ENCODE measurements at places on chromosomes 13 and 19.

DNA sequence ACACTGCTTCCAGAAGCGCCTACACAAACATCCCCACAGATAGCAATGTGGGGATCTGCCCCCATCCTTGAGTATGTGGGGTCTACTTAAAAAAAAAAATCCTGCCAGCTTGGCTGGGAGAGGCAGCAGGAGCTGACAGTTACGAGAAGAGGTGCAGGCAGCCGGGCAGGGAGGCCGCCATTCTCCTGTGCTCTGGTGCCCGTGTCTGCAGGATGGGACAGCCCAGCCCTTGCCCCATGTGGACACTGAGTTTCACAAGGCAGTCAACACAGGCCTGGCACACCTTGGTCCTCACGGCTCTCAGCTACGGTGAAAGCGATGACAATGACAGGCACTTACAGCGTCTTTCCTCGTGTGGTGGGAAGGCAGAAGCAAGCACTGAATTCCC, 24.0 kb downstream of the MPND start:
- no peak for DNase-seq

- DNase-seq = no peak
Observed at GRCh38 chr19:33219261-33219815, 6.3 kb downstream of the SLC7A10 start.

GRCh38 chr19:55212447-55212846, 3.1 kb upstream of the PTPRH start:
- no peak for DNase-seq

GRCh38 chr13:95954266-95954665, 98.9 kb downstream of the UGGT2 start:
- DNase-seq = no peak

GRCh38 chr13:98974053-98974452, 3.8 kb downstream of the DOCK9 start:
- no peak for DNase-seq

GRCh38 chr19:5450482-5451126, 4.6 kb upstream of the ZNRF4 start:
- DNase-seq = no peak

- no peak for DNase-seq
Observed at GRCh38 chr13:113904411-113904810, 40.5 kb upstream of the GAS6 start.

- no peak for DNase-seq
Observed at GRCh38 chr19:29543381-29543780, 17.6 kb downstream of the VSTM2B start.

DNA sequence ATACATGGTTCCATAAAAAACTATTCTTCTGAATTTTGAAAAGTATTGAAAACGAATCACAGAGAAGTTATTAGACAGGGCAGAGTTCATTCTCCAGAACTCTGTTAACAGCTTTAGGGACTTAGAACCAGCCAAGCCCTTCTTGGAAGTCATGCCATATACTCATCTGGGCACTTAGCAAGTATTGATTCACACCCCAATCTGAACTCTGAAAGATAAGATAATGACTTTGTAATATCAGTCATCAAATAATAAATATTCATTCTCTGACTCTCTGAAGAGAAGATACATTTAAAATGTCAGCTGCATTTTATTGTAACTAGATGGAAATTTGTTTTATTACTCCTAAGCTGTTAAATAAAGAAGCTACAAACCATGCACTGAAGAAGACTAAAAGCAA, 43.8 kb upstream of the ITM2B start:
- no peak for DNase-seq

DNA sequence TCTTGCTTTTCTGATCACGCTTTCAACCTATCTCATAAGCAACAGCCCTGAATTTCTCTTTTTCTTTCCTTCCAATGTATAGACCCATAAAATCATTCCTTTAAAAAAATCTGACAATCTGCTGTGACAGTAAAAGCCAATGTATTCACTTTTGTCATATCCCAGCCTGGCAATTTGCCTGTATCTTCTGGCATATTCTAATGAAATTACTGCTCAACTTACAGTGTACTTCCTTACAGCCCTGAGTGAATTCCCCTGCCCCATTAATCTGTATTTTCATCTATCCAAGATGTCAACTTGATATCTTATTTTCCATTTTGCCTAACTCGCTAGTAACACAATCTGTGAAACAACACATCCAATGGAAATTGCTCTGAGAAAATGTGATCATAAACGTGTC, 18.0 kb upstream of the SERP2 start:
- DNase-seq = no peak

GRCh38 chr19:11284515-11284914, 11.4 kb upstream of the TSPAN16 start:
- DNase-seq = no peak

DNA sequence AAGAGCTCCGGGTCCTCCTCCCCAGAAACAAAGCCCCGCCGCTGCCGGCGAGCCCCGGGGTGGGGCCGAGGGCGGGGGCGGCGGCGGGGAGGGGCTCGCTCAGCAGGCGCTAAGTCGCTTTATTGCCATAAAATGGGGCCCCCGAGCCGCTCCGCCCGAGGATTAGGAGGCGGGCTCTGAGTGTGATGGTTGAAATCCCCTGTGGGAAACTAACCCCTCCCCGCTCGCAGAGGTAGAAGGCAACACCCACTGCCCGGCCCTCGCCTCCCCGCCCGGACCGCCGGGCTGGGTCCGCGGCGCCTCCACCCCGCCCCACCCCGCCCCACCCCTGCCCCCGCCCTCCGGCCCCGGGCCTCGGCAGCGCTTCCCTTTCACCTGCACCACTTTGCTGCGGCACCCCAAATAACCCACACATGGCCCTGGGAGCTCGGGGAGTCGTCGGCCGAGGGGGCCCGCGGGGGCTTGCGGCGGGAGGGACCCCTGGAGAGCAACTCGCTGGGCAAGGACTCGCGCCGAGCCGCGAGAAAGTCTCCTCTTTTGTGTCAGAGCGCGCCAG, at the start of gene KLF12:
Gene KLF12 (minus strand): TSS at position 184 of the 556 bp plus-strand sequence.
- peak; percentile 95 for DNase-seq

DNA sequence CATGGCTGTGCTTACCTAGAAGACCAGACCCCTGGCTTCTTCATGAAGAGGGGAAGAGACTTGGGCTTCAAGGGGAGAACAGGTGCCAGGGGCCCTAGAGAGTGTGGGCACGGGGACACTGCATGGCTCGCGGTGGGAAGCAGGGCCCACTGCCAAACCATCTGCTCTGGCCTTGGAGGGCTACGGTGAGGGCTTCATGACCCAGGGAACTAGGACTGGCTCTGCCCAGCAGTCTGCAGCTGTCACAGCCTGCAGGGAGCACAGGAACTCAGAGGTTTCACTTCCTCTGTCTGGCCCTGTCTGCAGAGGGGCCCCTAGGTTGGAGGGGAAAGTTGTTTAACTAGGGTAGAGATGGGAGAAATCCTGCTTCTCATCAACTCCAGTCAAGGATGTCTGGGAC, 4.3 kb downstream of the ERCC1 start:
- no peak for DNase-seq

DNA sequence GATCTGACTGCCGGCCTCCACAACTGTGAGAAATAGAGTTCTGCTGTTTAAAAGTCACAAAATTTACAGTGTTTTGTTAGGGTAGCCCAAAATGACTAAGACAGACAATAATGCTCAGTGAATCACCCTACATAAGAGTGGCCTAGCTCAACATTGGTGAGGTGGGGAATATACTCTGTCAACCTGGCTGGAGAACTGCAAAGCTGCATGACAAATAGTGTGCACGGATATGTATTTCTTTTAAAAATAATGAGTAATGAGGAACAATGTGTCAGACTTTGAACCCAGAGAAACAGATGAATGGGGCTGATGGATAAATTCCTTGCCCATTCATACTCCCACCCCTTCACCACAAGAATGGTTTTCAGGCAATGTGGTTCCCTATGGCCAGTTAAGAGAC, 372.4 kb downstream of the SUCLA2 start:
- DNase-seq = no peak

GRCh38 chr13:95614641-95615245, 29.8 kb downstream of the DZIP1 start:
- DNase-seq = no peak

- peak; percentile 17 for DNase-seq
Observed at GRCh38 chr13:35720690-35721554, 244.4 kb upstream of the MAB21L1 start.
